ENCODE measurements at places on chromosomes 3 and 15. TPM values are rescaled to one million over a fixed set of nuclear protein-coding genes. Genes with fewer than 3 reads are reported as not detected.

The GPR156 gene
- 1.6 TPM for total RNA-seq

DNA sequence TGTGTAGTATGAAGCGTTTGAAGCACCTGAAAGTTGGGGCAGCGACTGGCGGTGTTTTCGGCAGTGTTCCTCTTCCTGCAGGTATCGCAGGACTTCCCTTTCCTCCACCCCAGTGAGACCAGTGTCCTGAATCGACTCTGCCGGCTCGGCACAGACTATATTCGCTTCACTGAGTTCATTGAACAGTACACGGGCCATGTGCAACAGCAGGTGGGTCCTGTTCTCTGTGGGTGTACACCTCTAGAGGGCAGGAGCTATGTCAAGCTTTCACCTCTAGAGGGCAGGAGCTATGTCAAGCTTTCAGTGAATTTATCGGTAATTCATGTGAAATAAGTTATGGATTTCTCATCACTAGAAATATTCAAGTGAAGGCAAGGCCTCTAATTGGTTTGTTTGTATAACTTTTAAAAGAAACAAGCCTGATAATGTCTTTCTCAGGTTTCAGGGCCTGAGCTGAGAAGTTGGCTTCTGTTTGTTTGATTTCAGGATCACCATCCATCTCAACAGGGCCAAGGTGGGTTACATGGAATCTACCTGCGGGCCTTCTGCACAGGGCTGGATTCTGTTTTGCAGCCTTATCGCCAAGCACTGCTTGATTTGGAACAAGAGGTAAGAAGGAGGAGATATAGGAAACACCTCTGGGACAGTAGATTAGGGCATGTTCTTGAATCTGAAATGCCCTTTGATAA lies 5.3 kb downstream of the TUBGCP4 start:
- H3K27me3 ChIP-seq: no peaks in the 10 kb centered on the region
- DNase-seq: peak; percentile 69
- H3K4me1 ChIP-seq: peaks cover 6% of the 10 kb centered on the region

GRCh38 chr3:193771011-193771652 lies 178.1 kb downstream of the OPA1 start:
- DNase-seq: no peak
- H3K36me3 ChIP-seq: no peaks in the 10 kb centered on the region
- no peak overlapping the region for H3K27ac ChIP-seq

The LYZL4 gene
- not detected for total RNA-seq
